ENCODE measurements at places on chromosomes 3 and 15.

- DNase-seq = no peak
These were observed 51.9 kb downstream of the SV2B start for GRCh38 chr15:91151781-91152563.

- no peak for DNase-seq
These were observed 51.9 kb upstream of the FLNB start for GRCh38 chr3:57956119-57956832.

DNA sequence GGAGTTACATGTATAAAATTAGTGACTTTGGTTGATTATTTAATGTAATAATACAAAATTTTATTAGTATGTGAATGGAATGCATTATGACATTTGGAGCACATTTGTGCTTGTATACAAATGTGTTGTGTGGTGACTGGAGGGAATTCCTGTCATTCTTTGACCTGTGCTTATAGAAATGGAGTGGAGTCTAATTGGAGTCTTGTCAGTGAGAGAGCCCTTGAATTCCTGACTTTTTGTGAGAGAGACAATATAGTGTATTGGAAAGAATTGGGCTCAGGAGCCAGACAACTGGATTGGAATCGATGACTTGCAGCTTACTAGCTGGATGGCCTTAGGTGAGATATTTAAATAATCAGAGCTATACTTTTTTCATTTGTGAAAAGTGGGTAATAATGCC, 9.4 kb downstream of the TCF12 start:
- peak; percentile 31 for DNase-seq

GRCh38 chr15:51613951-51614350, 8.6 kb downstream of the DMXL2 start:
- DNase-seq = no peak

DNA sequence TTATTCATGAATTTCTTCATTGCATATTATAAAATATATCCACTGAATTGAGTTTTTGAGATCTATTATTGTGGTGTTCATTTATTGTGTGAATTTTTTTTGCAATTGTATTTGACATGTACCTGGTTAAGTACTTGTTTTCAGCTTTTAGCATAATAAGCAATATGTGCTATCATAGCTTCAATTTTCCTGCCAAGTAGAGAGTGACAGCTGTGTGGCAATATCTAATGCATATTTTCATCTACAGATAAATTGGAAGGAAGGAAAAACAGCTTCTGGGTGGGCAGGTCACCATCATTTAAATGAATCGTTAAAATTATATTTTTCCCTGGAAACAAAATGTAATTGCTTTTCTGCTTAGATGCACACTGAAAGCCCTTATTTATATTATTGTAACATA, 296.9 kb downstream of the EPHA6 start:
- DNase-seq = no peak

DNA sequence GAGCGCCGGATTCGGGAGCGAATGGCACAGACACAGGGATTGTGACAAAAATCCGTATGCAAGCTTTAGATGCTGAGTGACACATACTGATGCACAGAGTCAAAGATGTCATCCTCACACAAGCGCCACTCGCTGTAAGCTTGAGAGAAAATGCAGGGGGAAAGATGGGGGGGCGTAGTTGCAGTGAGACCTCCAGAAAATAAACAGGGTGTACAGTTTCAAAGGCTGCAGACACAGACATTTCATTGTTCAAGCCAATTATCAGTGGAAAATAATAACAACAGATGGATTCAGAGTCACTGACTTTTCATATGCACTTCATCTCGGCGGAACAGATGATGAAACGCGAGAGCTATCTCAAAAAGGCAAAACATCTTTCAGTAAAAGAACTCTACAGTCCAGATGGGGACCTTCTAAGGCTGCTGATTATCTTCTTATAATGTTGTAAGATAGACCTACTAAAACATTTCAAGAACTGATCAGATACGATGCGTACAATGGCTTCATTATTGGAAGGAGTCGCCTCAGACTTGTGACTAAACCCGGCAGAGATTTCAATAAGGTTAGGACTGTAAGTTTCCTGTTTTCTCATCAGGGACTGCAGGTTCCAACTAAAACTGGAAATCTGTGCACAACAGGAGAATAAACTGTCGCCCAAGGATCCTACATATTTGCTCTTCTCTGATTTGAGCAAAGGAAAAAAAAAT, 275.4 kb downstream of the FOXP1 start:
- no peak for DNase-seq

Data from iPS-NIHi11 (cell line).